ENCODE measurements at places on chromosomes 5 and 9.

- no peak for DNase-seq
These were observed 762.7 kb downstream of the TLE1 start for GRCh38 chr9:80926611-80927010.

- DNase-seq = no peak
These were observed 26.4 kb downstream of the IL9 start for GRCh38 chr5:135869276-135869675.

- no peak for DNase-seq
These were observed 6.4 kb upstream of the GLIS3 start for GRCh38 chr9:4306066-4306776.

DNA sequence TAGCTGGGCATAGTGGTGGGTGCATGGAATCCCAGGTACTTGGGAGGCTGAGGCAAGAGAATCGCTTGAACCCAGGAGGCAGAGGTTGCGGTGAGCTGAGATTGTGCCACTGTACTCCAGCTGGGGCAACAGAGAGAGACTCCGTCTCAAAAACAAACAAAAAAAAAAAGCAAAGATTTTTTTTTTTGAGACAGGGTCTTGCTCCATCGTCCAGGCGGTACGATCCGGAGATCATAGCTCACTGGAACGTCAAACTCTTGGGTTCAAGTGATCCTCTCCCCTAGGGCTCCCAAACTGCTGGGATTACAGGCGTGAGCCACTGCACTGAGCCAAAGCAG, 37.6 kb downstream of the ABCA1 start:
- no peak for DNase-seq

DNA sequence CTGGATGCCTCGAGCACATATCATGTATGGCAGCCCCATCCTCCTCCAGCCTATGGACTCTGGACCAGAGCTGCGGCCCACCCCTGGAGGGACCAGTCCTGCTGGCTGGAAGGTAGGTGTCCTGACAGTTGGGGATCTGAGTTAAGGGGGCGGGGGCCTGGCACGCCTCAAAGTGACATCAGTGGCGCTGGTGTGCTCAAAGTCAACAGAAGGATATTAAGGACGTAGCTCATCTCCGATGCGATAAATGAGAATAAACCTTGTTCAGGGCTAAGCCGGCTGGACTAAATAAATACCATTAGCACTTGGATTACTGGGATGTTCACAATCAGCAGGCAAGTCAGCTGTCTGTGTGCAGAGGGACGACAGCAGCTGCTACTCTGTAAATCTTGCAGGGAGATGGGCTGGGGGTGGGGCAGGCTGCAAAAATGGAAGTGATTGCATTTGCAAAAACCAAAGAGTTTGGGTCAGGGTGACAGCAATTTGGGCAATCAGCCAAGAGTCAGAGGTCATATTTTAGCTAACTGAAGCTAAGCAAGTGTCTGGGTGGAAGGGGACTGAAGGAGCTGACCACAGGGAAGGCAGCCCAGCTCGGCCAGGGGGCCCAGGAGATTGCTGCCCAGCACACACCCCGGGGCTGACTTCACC, 80.0 kb upstream of the LRRTM2 start:
- DNase-seq = no peak
